Type B pancreatic cell (in vitro differentiated cells): ENCODE measurements at places on chromosomes 3 and 15. TPM values are rescaled to one million over a fixed set of nuclear protein-coding genes. Genes with fewer than 3 reads are reported as not detected.

- peaks cover 4% of the 10 kb centered on the region for H3K4me1 ChIP-seq
- no peak overlapping the region for H3K4me3 ChIP-seq
- H3K27ac ChIP-seq = no peak overlapping the region
- H3K36me3 ChIP-seq = peaks cover 40% of the 10 kb centered on the region
Measured at GRCh38 chr3:133821767-133822638, 16.4 kb downstream of the SRPRB start.

GRCh38 chr3:152977366-152977765 is 142.4 kb downstream of the P2RY1 start:
- H3K36me3 ChIP-seq = no peaks in the 10 kb centered on the region
- no peak for DNase-seq
- H3K4me3 ChIP-seq = no peak overlapping the region
- H3K4me1 ChIP-seq = no peaks in the 10 kb centered on the region
- no peaks in the 10 kb centered on the region for H3K27me3 ChIP-seq

The TEX55 gene
- not detected in 2 replicates for total RNA-seq

- H3K4me1 ChIP-seq = peaks cover 13% of the 10 kb centered on the region
- no peak overlapping the region for H3K4me3 ChIP-seq
- DNase-seq = no peak
- H3K27me3 ChIP-seq = peaks cover 5% of the 10 kb centered on the region
- H3K27ac ChIP-seq = no peak overlapping the region
Measured at GRCh38 chr15:29110176-29110575, 159.4 kb downstream of the NSMCE3 start.

GRCh38 chr3:5195605-5196004 is 8.1 kb downstream of the EDEM1 start:
- H3K4me1 ChIP-seq = peaks cover 37% of the 10 kb centered on the region
- H3K27ac ChIP-seq = peak overlapping the region; percentile 90
- DNase-seq = no peak
- H3K36me3 ChIP-seq = peaks cover 44% of the 10 kb centered on the region
- no peak overlapping the region for H3K4me3 ChIP-seq
